ENCODE measurements at places on chromosomes 6 and 20. TPM values are rescaled to one million over a fixed set of nuclear protein-coding genes. Genes with fewer than 3 reads are reported as not detected.

SNAP91 gene
- 0.65 TPM for total RNA-seq

CLPSL1 gene
- not detected for total RNA-seq

TTBK1 gene
- not detected for total RNA-seq

KCNK5 gene
- 5.2 TPM for total RNA-seq

IFT52 gene
- 38.2 TPM for total RNA-seq

LY6G6D gene
- total RNA-seq = not detected

DEF6 gene
- total RNA-seq = 23.6 TPM

GJA1 gene
- total RNA-seq = 80.6 TPM

GUCA1A gene
- total RNA-seq = not detected
